ENCODE measurements at places on chromosomes 16 and 17.

DNA sequence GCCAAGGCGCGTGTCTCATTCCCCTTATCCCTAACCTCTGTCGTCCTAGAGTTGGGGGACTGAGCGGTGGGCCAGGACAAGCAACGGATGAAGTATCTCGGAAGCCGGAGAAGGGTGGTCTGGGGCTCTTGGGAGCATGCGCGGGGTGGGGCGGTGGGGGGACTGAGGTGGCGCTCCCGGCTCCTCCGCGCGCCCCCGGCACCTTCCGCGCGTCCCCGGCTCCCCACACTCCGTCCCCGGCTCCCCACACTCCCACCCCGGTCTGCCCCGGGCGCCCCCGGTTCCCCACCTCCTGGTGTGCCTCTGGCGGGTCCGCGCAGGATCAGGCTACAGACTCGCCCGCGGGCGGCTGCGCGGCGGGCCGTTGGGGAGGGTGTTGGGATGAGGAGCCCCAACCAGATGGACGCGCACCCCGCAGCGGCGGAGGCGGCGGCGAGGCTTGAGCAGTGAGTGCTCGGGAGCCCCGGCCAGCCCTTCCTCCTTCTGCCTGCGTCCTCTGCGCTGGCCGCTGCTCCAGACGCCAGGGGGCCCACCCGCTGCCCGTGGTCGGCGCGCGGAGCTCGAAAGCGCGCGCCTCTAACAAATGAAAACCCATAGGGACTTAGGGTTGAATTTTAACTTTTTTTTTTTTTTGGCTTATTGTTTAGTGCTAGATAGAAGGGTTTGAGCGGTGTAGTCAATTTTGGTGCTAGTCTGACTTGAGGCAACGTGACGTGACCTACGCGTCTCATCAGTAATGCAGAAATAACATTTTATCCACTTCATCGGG lies 5.6 kb upstream of the CRYM start:
- peak; percentile 51 for DNase-seq

GRCh38 chr16:63466-63865 lies 9.0 kb downstream of the RHBDF1 start:
- DNase-seq, result no peak

- no peak for DNase-seq
Measured at GRCh38 chr16:85056211-85056748, 28.7 kb downstream of the KIAA0513 start.

- no peak for DNase-seq
Measured at GRCh38 chr17:81405411-81405872, 10.2 kb downstream of the BAHCC1 start.

GRCh38 chr17:65042946-65043345 lies 13.6 kb downstream of the GNA13 start:
- DNase-seq, result no peak

GRCh38 chr17:16463358-16464302 lies 28.4 kb downstream of the LRRC75A start:
- DNase-seq, result no peak

- no peak for DNase-seq
Measured at GRCh38 chr16:827513-827912, 27.0 kb upstream of the GNG13 start.

GRCh38 chr17:80209765-80210164 lies 10.4 kb downstream of the SGSH start:
- DNase-seq, result no peak

DNA sequence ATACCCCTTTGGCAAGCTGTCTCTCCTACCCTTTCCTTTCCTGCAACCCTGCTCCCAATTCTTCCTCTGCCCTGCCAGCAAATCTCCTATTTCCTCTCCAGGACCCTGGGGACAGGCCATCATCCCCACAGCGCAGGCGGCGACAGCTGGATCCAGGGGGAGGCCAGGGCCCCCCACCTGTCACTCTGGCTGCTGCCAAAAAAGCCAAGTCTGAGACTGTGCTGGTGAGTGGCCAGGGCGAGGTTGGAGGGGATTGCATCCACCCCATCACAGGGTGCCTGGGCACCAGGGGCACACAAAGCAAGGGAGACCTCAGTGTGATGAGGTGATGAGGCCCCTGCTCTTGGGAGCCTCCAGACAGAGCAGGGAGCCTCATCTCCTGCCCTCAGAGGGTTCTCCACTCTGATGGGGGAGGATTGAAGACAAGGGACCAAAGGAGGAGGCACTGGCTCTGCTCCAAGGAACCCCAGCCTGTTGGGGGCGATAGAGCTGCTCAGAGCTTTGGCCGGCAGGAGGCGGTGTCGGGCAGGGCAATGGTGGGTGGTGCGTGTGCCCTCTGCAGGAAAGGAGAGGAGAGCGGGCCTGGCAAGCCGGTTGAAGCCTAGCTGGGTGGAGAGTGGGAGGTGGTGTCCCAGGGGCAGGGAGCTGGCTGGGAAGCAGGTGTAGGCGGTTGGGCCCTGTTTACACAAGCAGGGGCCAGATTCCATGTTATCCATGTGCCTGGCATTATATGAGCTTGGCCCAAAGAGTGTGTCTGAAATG lies 15.6 kb upstream of the PDK2 start:
- DNase-seq, result no peak

DNA sequence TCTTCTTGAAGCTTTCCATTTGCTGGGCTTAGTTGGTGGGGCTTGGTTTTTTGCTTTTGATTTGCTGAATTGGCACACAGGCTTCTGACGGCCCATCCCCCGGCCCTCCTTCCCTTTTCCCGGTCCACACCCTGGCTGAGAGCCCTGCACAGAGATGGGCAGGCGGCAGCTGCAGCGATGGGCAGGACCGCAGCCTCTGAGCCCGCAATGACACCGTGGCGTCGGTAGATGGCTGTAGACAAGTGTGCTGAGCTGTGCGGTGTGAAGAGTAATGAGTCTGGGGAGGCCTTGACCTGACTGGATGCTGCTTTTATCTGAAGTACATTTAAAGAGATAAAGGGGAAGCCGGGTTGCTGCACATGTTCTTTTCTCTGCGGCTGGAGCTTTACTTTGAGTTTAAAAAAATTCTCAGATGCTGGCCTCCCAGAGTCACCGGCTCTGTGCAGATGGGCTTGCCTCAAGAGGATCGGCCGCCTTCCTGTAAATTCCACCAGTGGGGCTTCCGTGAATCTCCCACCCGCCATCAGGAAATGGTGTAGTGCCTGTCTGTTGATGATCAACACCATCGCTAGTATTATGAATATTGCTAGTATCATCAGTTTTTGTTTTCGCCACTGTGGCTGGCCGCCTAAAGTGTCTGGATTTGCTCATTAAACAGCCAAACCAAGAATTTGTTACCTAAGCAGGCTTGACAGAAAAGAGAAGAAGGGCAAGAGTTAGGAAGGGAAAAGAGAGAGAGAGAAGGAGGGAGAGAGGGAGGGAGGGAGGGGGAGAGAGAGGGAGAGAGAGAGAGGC lies 245.6 kb upstream of the RBFOX1 start:
- DNase-seq, result no peak

GRCh38 chr17:74864866-74865395 lies 5.2 kb upstream of the GRIN2C start:
- peak; percentile 69 for DNase-seq

DNA sequence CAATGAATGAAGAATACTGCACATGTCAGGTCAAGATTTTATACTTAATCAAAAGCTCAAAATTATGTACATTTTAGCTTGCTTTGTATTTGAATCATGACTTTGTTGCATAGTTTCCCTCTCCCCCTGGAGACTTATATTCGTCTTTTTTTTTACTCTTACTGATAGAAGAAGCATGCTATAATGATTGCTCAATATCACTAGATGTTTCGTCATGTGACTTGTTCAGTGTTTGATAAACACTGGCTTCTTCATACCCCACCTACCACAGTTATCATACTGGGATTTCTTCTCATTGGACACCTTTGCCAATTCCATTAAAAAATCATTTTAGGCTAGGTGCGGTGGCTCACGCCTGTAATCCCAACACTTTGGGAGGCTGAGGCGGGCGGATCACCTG lies 148.7 kb downstream of the FTO start:
- DNase-seq, result no peak

GRCh38 chr16:30031477-30031918 lies 427 bp upstream of the TLCD3B start:
- no peak for DNase-seq

DNA sequence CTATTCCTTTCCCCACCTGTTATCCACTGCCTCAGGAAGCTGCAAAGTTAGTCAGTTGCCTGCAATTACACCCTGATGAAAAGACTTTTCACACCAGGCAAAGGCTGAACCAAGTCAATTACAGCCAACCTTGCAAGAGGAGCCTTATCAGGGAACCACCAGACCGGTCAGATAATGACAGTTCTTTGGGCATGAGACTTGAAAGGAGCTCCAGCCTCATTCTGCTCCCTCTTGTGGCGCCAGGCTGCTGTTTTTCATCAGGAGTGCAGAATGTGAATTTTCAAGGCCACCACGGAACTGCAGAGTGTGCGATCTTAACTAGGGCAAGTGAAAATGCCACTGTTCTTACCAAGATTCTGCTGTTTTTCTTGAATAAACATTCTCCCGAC lies 22.5 kb downstream of the DNAI2 start:
- no peak for DNase-seq

DNA sequence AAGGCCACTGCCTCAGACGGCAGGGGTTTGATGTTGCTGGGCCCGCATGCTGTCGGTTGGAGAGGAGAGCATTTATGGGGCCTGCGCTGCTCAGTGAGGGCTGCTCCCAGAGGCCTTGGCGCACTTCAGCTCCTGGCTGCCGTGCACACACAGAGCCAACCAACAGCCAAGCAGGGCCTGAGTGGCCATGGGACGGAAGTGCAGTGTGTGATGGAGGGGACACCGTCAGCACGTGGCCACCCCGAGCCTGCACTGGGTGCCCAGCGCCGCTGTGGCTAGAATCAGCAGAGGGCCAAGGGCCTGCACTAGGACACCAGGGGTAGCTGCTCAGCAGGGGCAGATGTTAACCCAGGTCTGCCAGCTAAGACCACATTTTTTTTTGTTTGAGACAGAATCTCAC lies 21.8 kb downstream of the KLHL36 start:
- DNase-seq, result no peak

DNA sequence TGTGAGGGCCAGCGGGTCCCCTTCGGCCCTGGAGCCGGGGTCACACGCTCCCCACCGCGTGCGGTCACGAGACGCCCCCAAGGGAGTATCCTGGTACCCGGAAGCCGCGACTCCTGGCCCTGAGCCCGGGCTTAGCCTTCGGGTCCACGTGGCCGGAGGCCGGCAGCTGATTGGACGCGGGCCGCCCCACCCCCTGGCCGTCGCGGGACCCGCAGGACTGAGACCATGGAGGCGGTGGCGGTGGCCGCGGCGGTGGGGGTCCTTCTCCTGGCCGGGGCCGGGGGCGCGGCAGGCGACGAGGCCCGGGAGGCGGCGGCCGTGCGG lies at the start of gene NAGLU:
NAGLU (plus strand) TSS at position 194 of the 324 bp plus-strand sequence; CDS start at position 226, 32 bp downstream.
- DNase-seq, result peak; percentile 95

GRCh38 chr17:58083491-58084316 lies 485 bp downstream of the DYNLL2 start:
- peak; percentile 64 for DNase-seq

DNA sequence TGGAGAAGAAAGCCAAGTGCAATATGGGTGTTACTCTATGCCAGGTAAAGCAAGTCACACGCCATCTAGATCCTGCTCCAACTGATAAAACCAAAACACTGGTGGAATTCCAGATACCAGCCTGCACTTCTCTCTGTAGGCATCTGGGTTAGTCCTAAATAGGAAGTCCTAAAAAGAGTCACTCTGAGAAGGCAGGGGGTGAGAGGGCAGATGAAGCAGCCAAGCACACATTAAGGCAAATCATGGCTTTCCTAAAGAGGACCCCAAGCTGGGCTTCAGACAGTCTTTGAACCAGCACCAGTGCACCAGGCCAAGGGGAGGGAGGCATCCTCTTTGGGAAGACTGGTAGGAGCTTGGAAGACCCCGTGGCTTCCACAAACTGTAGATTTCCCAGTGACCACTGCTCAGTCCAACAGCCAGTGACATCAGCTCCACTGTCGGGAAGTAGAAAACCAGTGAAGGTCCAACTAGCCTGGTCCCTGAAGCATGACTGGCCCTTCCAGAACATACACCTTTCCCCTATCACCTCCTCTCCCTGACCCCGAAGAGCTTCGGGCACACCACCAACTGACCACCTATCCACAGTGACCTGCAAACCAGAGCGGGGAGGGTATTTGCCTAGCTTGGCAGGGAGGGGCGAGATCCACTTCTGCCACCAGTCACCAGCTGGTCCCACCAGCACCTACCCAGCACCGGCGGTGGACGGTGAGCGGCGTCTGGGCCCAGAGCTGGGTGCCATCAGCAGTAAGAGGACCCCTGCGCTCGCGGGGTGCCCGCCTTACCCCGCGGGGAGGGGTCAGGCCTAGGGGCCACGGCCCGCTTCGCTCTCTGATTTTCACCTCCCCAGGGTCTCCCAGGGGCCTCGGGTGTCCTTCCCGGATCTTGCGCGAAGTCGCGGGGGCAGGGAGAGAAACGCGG lies 1.0 kb downstream of the LITAF start:
- peak; percentile 57 for DNase-seq

GRCh38 chr16:19115148-19116021 lies 1.6 kb downstream of the ITPRIPL2 start:
- DNase-seq, result no peak

DNA sequence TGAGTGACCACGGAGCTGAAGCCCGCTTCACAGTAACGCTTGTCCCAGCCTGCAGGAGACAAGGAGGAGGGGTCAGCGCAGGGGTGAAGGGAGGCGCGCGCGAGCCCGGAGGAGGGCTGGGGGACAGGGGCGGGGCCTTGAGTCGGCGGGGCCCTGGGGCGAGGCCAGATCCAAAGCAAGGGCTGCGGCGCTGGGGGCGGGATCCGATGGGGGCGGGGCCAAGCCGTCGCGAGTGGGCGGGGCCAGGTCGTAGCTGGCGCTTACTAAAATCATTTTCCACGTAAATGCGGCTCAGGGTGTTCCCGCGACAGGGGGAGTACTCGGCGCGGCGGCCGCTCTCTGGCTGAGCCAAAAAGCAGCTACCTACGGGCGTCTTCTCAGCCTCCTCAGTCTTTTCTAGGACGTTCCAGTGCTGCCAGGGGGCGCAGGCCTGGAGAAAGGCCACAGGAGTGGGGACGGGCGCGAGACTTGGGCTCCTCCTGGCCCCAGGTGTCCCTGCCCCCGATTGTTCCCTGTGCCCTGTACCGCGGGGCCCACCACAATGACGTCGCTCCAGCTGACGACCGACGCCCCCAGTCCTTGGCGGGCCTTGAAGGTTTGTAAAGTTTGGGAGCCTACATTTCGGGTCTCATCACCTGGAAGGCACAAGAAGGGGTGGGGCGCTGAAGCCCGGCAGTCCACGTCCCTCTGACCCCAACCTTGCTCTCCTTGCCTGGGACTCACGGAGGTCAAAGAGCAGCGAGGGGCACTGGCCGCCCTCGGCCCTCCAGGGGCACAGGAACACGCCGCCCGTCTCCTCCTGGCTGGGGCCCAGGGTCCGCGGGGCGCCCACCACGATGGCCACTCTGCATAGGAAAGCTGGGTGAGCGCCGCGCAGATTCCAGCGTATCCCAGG lies 3.9 kb downstream of the ITGA2B start:
- DNase-seq, result peak; percentile 67

- no peak for DNase-seq
Measured at GRCh38 chr17:68870161-68870826, 84.9 kb downstream of the ABCA8 start.

- DNase-seq, result no peak
Measured at GRCh38 chr17:80000981-80001775, 34.5 kb downstream of the TBC1D16 start.
